NCI-H1092 treated with DMSO at 0.1 percent for 48 hours (cell line): ENCODE measurements at places on chromosomes 4 and X.

DNA sequence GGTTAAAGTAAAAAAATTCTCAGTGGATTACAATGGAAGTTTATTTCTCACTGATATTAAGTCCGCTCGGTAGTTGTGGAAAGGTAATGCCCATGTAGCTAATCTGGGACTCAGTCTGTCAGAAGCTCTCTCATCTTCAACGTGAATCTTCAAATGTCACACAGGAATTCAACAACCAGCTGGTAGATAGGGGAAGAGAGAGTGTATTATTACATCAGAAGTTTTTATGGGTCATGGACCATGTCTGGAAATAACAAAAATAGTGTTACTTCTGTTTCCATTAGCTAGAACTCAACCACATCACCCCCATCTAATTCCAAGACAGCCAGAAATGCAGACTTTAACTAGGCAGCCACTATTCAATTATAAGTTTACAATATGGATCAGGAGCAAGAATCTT, 506.1 kb upstream of the HTR2C start:
- no peak for DNase-seq

DNA sequence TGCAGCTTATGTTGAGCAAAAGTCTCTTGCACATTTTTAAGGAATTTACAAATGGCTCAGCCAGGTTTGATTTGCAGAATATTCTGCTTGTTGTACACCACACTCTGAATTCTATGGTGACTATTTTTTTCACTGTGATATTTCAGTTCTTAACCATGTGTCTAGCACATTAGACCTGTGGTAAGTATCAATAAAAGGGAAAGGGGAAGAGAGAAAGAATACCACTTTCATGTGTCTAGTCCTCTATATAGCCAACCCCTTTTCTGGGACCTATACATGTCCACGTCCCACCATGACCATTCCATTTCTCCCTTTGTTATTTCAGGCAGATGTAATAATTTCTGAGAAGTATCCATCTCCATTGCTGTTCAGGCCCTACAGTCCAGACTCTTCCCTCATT, 121.3 kb upstream of the PNPLA4 start:
- no peak for DNase-seq

DNA sequence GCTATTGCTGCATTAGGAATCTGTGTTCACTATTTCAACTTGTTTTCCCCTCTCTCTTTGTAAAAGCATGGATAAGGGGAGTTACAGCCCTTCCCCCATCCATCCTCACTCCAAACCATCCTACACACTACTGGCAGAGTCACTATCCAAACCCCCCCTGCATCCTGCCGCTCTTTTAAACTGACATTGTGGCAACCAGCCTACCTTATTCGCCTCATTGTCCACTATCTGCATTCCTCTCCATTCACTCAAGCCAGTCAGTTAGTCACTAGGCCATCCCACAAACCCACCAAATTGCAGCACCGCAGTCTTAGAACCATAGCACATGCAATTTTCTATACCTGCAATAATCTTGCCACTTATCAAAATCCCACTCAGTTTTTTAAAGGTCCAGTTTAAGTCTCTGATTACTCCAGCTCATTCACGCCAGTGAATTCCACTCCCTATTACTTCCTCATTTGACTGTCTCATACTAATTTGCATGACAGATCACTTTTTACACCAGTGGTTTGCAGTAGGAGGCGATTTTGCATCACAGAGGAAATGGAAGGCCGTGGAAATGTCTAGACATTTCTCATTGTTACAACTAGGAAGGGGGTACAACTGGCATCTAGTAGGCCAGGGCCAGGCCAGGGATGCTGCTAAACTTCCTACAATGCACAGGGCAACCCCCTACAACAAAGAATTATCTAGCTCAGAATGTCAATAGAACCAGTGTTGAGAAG, 181.8 kb downstream of the HS6ST2 start:
- no peak for DNase-seq

DNA sequence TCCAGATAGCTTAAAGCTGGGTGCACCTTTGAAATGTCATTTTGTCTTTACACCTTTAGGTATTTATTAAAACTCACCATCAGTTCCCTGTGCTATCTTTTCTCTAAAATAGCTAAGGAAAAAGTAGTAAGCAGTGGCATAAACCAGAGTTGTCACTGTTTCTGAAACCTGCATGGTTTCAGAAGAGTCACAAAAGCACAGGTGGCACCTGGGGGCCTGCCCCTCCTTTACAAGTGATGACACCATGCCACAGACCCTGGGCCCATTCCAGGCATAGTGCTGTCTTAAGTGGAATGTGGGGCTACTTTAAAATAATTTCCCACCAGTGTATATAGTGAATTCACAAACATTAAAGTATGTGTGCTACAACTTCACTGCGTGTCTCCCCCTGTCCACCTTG, 47.8 kb downstream of the DCUN1D4 start:
- no peak for DNase-seq

DNA sequence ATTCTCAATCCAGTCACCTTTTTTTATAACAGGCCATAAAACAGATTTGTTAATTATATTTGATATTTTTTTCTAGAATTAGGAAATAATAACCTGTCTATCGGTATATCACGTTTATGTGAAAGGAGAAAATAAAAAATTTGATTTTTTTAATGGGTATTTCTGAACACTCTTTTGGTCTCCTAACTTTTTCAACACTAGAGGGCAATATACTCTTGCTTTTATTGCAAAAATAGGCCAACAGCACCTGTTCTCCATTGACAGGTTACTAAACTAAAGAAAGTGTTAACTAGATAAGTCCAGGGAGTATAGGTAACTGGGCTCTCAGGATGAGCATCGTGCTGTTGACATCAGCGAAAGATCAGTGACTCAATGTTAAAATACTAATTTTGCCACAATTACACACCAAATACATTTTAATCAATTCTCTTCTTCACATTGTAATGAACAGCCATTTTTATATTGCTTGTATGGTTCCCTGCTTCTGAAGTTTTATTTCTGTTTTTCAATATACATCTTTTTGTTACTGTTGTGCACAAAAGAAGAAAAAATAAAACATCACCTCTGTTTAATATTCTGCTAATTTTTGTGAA, 22.8 kb downstream of the NDST4 start:
- peak; percentile 88 for DNase-seq

- DNase-seq, result no peak
These were observed 75.4 kb downstream of the DCHS2 start for GRCh38 chr4:154416190-154416547.

- no peak for DNase-seq
These were observed 93.6 kb upstream of the CPEB2 start for GRCh38 chr4:14908635-14909034.

DNA sequence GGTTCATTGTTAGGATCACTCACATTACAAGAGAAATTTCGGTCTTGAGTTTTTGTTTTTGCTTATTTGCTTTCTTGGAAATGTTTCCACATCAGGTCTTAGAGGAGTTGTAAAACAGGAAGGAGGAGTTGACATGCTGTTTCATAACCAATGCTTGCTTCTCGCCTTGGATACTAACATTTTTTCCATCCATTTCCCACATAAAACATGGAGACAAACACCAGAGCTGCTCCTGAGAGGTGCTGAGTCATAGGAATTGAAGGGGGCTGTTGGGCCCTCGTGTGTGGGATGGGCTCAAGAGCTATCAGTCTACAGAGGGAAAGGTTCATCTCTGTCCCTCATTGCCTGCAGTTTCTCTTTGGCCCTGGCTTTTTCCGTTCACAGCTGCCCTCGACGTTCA, 29.9 kb downstream of the TBL1X start:
- DNase-seq, result no peak

DNA sequence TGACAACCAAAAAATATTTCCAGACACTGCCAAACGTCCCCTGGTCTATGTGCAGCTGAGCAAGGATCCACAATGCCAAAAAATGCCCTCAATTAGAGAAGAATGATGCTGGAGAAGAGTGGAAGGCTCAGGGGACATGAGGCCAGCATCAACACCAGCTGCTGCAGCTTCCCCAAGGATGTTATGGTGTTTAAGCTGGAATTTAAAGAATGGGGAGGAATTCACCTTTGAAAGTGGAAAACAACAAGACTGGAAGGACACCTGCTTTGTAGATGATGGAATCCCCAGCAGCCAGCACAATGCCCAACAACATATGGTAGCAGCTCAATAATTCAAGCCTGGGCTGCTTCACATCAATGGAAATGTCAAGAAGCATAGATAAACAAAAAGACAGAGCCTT, 20.3 kb upstream of the SMPX start:
- no peak for DNase-seq

GRCh38 chrX:11893933-11894710, 136.1 kb downstream of the MSL3 start:
- DNase-seq, result no peak

DNA sequence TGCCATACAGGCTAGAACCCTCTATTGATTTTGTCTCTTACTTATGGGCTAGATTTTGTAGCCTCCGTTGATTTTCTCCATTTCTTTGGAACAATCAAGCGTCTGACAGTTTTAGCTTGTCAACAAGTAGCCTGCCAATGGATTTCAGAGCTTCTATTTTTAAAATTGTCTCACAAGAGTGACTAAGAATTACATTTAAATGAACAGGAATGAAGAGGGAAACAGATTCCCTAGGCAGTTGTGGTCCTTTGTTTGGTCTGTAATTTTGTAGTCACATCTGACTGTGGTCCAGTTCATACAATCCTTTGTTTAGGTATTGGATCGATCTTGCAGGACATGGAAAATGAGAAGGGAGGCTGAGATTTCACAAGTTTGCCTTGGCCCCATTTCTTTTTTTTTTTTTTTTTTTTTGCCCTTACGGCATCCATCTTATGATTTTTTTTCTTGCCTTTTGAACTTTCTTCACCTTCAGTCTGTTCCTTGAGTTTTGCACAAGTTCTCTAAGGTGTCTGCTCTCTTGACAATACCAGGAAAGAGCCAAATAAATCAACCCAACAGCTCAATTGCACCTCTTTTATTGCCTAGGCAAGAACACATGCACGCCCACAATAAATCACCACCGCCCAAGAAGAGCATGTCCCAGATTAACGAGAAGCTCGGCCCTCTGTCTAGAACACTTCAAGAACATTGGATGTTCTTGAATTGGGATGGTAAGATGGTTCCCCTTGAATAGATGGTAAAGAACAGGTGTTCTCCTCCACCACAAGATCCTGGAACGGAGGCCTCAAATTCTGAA, 86.5 kb upstream of the EGFL6 start:
- no peak for DNase-seq

DNA sequence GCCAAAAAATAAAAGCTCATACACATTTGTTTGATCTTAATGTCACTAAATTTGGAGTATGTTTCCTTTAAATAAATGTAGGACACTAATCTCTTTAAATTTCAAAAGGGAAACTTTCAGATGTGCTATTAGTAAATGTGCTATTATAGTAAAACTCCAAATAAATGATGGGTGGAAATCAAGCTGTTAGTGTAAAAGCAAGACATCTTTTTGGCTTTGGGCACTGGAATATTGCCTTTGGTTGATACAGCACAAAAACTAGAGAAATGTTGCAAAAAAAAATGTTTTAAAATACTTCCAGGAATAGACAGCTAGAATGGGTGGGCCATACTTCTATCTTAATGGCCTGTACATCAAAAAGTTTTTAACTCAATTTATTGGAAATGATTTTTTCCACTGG, 151.6 kb downstream of the FBXO8 start:
- no peak for DNase-seq

GRCh38 chr4:76023389-76023788, at the start of gene CXCL10:
TSS of gene CXCL10 (minus strand) at chr4:76023497. CDS start at chr4:76023431, 66 bp downstream.
- no peak for DNase-seq

GRCh38 chrX:97290199-97290598, 406.5 kb downstream of the RPA4 start:
- DNase-seq, result no peak

DNA sequence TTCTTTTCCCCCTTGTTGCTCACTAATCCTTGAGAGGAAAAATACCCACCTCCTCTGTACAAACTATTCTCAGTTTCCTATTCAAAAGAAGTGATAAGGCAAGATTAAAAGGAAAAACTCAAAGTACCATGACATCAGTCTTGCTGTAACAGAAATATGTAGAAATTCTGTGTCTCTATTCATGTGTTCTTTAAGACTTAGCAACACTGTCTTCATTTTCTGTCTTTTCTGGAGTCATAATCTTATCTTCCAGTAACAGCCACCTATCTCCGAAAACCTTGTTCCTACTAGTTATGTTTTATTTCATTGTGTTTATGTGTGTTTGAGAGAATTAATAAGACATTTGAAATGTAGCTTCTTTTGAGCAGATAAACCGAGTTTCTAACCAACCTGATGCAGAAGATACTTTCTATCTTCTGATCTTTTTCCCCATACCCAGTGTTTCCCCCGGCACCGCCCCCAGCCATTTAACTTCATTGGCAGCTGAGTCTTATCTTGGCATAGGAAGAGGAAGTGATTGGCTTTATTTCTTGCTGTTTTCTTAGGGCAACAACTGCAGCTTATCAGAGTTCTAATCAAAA, 8.0 kb downstream of the FAM241A start:
- no peak for DNase-seq

DNA sequence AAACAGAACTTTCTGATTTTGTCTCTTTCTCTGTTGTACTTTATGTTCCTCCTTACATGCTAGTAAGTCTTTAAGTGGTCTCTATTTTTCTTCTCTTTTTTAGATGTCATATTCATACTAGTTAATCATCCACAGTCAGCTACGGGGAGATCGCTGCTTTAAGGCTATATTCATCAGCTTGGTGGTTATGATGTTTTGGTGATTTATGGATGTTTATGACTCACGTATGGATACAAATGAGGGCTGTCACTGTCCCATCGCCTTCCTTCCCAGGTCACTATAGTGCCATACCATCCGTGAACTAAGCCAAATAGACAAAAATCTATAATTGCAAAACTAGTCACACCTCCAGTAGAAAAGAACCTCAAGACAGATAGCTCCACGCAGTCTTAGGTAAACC, 296.8 kb upstream of the AADAT start:
- no peak for DNase-seq

- no peak for DNase-seq
These were observed 1678.8 kb upstream of the TENM3 start for GRCh38 chr4:180564448-180564847.

DNA sequence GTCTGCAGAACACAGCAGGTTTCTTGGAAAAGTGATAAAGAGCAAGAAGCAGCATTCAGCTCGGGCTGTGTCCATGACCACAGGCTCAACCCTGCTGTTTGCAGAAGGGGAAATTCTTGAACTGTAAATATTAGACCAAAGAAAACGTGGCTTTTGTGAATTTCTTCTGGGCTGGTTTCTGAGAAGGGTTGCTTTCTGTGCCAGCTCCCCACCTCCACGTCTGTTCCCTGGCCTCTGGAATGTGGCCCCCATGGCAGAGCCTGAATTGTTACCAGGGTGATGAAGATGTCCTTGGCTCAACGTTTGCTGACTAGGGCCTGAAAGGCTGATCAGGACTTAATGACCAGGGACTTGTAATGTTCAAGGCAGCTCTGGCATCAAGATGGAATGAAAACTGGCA, 116.0 kb downstream of the CPEB2 start:
- no peak for DNase-seq

- no peak for DNase-seq
These were observed 225.0 kb downstream of the GRIA3 start for GRCh38 chrX:123408821-123409737.

GRCh38 chrX:96791559-96791958, 92.1 kb upstream of the RPA4 start:
- DNase-seq, result no peak

GRCh38 chr4:498328-498904, 540 bp downstream of the ZNF721 start:
- no peak for DNase-seq

GRCh38 chrX:109889289-109890006, 113.5 kb upstream of the TMEM164 start:
- DNase-seq, result no peak

- no peak for DNase-seq
These were observed 54.4 kb downstream of the RNF150 start for GRCh38 chr4:141078871-141079270.

- DNase-seq, result no peak
These were observed 50.8 kb upstream of the KLHL13 start for GRCh38 chrX:118167361-118167760.
